ENCODE measurements at places on chromosomes 4 and X. TPM values are rescaled to one million over a fixed set of nuclear protein-coding genes. Genes with fewer than 3 reads are reported as not detected.
A peak's percentile ranks its signal among the peaks of the same experiment; 100 is the strongest.

Gene NXF2
- not detected for total RNA-seq

Gene FGF13
- total RNA-seq: 9.6 TPM

Gene NHS
- total RNA-seq: 5.1 TPM

Gene DCAF12L1
- total RNA-seq: not detected

Gene CXCL5
- 0.62 TPM for total RNA-seq

Gene PAGE2B
- total RNA-seq: not detected

Gene IBSP
- not detected for total RNA-seq

Gene PABPC5
- 0.17 TPM for total RNA-seq

Gene ALAS2
- not detected for total RNA-seq

- peak; percentile 88 for DNase-seq
Observed at GRCh38 chr4:99404595-99405287, 30.4 kb downstream of the ADH7 start.

DNA sequence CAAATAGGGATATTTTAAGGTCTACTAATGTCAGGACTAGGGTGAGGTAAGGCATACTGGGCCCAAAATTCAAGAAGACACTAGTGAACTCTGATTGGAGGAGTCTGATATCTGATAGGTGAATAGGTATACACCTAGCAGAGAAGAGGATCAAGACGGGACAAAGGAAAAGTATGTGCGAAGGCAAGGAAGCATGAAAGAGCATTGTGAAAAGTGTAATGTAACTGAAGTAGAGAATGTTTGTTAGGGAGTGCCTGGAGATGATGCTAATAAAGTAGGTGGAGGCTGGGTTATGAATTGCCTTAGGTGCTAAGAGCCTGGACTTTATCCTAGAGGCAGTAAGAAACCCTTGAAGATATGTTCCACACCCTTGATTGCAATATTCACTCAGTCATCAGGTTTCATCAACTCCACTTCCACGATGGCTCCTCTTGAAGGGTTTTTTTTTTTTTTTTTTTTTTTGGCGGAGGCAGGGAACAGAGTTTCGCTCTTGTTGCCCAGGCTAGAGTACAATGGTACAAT, 49.9 kb upstream of the XIAP start:
- DNase-seq: no peak

DNA sequence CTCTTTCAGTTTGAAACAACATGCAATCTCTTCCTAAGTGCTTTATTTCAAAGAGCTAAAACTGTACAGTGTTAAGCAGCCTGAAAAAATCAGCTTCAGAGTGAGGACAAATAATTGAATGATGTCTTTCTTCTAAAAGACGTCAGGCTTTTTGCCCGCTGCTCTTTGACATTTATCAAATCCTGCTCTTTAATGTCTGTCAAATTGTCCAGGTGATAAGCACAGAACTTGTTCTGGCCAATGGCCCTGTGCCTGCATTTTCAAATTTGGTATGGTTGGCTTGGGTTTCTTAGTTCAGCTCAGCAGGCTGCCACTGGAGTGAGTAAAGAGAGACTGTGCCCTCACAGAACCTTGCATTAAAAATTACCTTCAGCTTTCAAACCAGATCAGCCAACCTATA, 712.9 kb upstream of the LCORL start:
- no peak for DNase-seq

DNA sequence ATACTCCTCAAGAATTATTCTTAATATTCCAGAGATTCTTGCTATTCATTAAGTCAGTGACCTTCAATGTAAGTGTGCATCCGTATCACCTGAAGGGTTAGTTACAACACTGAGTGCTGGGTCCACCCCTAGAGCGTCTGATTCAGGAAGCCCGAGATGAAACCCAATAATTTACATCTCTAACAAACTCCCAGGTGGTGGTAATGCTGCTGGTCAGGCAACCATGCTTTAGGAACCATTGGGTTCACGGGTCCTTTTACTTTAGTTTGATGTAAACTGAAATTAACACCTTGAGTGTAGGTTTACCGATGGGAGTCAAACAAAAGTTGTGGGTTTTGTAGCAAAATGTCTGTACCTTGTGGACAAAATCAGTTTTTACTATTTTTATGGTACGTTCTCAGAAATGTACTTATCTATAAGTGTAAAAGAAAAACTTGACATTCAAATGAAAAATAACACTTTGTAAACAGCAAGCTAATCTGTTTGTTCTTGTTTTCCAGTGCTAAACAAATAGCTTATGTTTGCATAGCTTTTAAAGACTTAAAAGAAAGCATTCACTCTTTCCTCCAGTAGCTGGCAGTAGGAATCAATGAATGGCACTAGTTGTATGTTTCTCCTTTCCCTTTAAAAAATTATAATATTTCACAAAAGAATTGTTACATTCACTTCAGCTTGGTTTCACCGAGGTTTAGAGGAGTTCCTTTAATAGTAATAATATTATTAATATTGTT, 32.7 kb downstream of the ACE2 start:
- DNase-seq: peak; percentile 34

DNA sequence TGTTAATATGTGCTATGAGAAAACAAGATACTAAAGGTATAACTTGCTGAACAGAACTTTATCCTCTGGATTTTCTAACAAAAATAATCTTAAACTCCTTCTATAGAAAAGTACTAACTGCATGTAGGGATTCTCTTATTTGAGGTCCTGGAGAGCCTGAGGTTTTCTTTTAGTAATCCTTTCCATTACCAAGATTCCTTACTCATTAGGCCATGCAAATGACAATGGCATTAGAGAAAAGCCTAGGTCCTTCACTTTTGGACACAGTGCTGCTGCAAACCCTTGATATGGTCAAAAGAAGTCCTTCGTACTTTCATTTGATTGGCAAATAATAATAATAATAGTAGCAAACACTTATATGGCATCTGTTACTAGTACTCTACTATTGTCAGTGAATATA, 3.2 kb downstream of the MMRN1 start:
- no peak for DNase-seq

- no peak for DNase-seq
Observed at GRCh38 chr4:122331195-122331594, 47.6 kb upstream of the ADAD1 start.

- no peak for DNase-seq
Observed at GRCh38 chr4:26310264-26310663, 10.6 kb upstream of the RBPJ start.

DNA sequence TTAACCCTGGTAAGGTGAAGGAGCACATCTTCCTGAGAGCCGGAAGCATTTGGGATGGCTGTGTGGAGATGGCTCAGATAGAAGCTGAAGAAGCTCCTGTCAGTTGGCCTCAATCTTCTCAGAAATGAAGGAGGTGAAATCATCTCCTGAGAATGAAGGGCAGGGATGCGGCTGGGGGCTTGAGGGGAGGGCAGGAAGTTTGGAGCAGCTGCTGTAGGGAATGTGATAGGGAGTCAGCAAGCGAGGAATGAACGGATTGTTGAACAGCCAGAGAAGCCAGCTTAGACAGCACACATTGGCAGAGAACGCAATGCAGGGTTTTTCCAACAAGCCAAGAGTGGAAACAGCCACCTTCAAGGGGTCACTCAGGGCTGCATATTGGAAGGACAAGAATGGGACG, 10.0 kb downstream of the KCNE5 start:
- no peak for DNase-seq

DNA sequence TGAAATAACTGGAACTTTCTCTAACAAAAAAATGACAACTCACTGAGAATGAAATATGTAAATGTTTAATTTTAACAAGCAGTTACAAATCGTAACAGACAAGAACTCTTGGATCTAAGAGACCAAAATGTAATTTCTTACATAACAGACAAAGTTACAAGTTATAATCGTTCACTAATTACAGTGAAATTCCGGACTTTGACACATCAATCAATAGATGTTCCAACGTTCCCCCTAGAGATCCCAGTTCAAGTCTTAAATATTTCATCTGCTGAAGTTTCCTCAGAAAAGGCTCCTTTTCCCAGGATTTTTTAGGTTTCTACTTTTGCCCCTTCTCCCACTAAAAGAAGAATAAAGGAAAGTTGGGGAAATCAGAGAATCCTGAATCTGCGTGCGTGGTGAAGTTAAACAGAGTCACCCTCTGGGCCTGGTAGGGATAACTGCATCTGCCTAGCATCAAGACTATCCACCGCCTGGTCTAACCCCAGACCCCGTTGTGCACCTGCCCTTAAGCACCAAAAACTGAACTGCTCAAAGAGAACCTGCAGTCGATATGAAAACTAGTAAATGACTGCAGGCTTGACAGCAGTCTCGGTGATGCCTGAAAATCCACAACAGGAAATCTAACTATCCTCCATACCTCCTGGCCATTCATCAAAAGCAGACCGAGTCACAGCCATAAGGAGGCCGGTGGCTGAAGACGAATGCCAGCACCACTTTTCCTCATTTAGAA, 2.3 kb downstream of the IRF2 start:
- DNase-seq: no peak

DNA sequence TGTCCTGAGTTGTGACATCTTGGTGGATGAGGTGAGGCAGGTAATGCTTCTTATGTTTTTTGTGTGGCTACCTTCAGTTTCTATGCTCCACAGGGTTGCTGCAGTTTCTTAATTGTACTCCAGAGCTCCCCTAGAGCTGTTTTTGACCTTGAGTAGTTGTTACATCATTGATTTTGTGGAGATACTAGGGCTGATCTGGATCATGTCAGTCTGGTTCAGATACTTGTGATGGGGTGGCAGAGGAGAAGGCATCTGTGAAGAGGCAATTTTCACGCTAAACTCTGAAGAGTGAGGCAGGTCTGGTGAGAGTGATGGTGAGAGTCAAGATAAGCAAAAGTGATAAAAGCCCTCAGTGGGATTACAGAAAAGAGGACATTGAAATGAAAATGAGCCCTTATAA, 1180.2 kb downstream of the RAPGEF2 start:
- no peak for DNase-seq

Measured in M059J (cell line).